Mesothelial cell of epicardium (in vitro differentiated cells): ENCODE measurements at places on chromosomes 13 and 19.

- DNase-seq: no peak
Observed at GRCh38 chr13:113821847-113822246, 42.0 kb downstream of the GAS6 start.

GRCh38 chr13:113650731-113651148 is 7.3 kb downstream of the ATP4B start:
- DNase-seq: peak; percentile 8

DNA sequence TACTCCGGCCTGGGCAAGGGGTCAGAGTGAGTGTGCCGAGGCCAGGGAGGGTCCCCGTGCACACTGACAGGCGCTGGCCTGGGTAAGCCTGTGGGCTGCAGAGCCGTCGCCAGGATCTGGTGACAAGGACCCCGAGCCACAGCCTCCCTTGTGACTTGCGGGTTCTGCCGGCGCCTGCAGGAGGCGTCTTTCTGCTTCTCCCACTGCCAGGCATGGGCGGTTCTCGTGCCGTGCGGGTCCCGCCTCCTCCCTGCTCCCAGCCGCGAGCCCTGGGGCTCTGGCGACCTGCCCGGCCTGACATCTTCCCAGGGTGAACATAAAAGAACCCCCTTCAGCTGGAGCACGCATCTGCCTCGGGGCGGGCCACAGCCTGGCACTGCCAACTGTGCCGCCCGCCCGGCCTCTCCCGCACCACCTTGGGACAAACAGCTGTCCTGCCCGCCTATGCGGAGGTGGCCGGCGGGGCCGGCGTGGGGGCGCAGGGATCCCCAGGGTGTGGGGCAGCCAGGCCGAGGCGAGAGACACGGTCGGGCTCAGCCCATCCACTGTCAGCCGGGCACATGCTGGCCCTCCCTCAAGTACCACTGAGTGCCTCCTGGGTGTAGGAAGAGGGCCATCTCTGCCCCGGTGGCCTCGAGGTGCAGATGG is 1.5 kb upstream of the HCN2 start:
- peak; percentile 69 for DNase-seq

DNA sequence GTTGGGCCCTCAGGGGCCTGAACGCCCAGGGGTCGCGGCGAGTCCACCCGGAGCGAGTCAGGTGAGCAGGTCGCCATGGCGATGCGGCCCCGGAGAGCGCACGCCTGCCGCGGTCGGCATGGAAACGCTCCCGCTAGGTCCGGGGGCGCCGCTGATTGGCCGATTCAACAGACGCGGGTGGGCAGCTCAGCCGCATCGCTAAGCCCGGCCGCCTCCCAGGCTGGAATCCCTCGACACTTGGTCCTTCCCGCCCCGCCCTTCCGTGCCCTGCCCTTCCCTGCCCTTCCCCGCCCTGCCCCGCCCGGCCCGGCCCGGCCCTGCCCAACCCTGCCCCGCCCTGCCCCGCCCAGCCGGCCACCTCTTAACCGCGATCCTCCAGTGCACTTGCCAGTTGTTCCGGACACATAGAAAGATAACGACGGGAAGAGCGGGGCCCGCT is at the start of gene CCNA1:
TSS of gene CCNA1 (plus strand) at position 390 of the 439 bp plus-strand sequence. CDS start 562 bp downstream, outside the sequence.
- peak; percentile 57 for DNase-seq

DNA sequence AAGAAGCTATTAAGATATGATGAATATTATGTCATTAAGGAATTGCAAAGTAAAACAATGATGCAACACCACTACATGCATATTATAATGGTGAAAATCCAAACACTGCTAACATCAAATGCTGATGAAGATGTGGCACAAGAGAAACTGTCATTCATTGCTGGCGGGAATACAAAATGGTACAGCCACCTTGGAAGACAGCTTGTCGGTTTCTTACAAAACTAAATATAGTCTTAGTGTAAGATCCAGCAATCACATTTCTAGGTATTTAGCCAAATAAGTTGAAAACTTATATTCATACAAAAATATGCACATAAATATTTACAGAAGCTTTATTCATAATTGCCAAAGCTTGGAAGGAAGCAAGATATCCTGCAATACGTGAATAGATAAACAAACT is 114.9 kb upstream of the EDNRB start:
- no peak for DNase-seq

DNA sequence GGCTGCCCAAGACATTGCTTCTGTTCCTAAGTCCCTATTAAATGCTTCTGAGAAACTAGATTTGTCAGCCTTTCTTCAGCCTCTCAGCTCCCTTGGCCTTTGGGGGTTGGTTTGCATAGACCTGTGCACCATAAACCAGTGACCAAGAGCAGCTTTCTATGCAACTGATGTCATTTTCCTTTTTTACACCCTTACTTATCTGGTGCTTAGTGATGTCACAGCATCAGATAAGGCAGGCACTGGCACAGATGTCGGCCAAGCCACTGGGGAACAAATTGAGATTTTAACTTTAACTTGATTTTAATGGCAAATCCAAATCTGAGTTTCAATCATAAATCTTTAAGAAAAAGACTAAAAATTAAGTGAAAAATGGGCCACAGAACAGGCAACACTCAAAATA is 59.8 kb downstream of the RUBCNL start:
- DNase-seq: no peak

DNA sequence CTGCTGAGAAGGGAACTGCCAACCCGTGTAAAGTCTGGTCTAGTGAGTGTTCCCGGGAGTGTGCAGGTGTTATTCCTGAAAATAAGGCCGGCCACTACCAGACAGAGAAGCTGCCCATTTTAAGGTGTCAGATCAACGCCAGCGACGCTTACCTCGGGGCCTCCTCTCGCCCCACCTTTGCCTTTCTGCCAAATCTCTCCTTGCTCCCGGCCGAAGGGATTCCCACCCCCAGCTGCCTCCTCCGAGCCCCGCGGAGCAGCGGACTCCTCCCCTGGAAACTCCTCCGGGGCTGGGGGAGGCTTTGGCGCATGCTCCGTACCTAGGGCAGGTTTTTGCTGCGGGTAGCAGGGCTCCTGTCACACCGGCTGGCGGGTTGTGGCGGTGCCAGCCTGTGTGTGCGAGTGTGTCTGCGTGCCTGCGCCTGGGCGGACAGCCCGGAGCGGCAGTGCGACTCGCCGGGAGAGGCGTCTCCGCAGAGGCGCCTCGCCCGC is at the start of gene HS6ST3:
TSS of gene HS6ST3 (plus strand) at position 359 of the 491 bp plus-strand sequence.
- peak; percentile 36 for DNase-seq

DNA sequence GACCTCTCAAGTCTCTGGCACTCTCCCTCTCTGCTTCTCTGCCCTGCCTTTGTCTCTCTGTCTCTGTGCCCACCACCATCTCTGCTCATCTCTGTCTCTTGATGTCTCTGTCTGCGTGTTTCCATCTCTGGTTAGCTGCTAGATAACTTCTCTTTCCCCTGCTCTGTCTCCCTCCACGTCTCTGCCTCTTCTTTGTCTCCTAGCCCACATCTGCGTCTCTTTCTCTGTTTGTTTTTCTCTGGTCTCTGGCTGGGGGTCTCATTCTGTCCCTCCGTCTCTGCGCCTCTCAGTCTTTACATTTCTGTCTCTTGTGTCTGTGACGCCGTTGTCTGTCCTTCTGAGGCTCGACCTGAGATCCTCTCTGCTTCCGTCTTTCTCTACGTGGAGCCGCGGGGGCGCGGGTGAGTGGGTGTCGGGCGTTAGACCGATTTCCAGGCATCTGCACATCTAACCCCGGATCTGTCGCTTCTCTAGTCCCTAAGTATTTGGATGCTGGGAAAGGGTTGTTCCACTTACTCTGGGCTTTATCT is 386 bp downstream of the GIPR start:
- DNase-seq: no peak

- DNase-seq: no peak
Observed at GRCh38 chr13:66617786-66618185, 612.4 kb downstream of the PCDH9 start.

GRCh38 chr13:78679329-78679728 is 20.4 kb upstream of the OBI1 start:
- DNase-seq: no peak
